ENCODE measurements at places on chromosomes 2 and 18. TPM values are rescaled to one million over a fixed set of nuclear protein-coding genes. Genes with fewer than 3 reads are reported as not detected.
A peak's percentile ranks its signal among the peaks of the same experiment; 100 is the strongest.

The LYPD6B gene
- total RNA-seq = 98.5 TPM

DNA sequence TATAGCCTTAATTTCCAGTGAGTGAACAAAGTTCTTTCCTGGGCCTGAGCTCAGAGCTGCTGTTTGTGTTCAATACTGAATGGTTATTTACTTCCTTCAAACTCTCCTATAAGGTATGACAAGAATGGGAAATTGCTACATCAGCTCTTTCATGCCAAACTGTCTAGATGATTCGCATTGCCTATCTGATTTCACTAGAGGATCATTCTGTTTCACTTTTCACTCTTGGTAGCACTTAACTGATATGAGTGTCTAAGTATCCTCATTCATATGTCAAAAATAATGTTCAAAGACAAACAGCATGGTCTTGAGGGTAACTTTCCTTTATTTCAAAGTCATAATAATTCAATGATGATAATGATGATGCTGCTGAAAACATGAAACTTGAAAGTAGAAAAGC lies 32.9 kb upstream of the SCG2 start:
- no peak for DNase-seq

DNA sequence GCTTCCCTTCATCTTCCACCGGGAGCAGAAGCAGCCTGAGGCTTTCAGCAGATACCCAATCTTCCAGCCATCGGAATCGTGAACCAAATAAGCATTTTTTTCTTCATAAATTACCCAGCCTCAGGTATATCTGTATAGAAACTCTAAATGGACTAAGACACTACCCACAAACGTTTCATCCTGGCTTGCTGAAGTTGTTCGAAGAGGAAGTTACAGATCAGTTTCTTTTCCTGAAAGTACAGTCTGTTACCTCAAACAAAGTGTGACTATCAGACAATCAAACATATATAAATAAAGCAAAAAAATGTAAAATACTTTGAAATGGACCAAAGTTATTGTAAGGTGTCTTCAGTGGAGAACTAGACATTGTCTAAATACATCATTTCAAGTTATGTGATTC lies 97.9 kb downstream of the MREG start:
- DNase-seq = no peak

DNA sequence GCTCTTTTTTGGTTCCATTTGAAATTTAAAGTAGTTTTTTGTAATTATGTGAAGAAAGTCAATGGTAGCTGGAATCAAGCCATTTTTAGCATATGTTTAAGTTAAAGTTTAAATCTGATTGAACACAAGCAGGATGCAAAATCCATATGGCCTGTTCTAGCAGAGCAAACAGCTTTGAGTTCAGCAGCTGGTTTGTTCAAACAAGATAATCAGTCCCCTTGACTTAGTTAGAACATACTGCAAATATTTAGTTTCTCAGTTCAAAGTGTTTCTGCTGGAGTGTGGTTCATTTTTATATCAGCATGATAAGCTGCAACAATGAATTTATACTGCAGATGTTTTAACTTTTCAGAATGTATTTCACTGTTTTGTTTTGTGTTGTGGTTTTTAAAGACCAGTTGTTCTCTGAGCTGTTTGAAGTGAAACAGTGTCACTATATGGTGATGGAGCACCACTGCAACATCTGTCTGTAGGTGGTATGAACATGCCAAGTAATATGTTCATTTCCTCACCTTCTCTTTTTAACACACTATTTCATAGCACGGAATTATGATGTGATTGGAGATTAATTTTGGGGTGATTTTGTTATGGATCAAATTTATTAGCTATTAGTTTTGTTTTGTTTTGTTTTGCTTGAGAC lies 125.3 kb downstream of the COL4A4 start:
- no peak for DNase-seq

- DNase-seq = no peak
These were observed 70.4 kb downstream of the APLF start for GRCh38 chr2:68537809-68538208.

GRCh38 chr2:21270708-21271122 lies 146.9 kb downstream of the TDRD15 start:
- peak; percentile 74 for DNase-seq

- DNase-seq = no peak
These were observed 23.9 kb upstream of the THSD7B start for GRCh38 chr2:136741471-136741870.

The RBKS gene
- 3.9 TPM for total RNA-seq

The DLX1 gene
- 0.46 TPM for total RNA-seq

DNA sequence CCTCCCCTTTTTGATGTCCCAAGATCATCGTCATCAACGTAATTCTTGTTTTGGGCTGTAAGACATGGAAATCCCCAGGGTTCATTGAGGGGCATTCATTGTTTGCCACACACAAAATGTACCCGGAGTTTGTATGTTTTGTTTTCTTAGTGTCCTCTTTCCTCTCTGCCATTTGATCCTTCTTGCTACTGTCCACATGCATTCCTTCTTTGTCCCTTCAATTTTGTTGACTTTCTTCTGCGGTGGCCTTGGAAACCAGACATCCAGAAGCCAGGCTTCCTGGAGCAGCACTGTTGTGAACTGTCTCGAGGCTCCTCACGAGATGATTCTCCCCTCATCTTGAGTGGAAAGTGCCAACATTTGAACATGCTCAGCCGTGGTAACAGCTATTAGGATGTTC lies 24.8 kb downstream of the IGFBP2 start:
- DNase-seq = no peak

The OSBPL6 gene
- total RNA-seq = 6.3 TPM

GRCh38 chr2:33090553-33091134 lies 143.9 kb downstream of the LTBP1 start:
- no peak for DNase-seq

DNA sequence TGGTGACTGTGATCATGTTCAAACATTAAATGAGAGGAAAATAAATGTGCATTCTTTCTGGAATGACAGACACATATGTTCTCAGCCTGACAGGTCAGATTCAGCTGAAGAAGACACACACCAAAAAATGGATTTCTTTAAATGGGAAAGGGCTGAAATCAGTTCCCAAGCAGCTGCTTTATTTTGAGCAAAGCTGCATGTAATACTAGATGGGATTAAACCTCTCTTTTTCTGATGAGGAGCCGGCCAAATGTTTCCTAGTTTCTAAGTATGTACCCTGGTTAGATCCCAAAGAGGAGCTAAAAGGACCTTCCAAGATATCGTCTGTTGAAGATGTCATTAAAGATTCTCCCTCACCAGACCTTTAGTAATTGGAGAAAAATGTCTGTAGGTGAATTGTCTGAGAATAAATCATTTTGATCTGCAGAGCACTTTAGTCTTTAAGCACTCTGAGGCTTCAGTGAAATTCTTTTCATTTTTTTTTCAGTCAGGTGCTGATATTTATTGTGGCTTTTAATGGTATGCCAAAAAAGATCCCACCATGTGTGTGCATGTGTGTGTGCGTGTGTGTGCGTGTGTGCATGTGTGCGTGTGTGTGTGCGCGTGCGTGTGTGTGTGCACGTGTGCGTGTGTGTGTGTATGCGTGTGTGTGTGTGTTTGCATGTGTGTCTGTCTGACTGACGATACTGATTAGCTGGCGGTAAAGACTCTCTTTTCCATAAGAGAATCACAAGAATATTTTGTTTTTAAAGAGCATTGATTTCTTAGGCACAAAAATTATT lies 175.8 kb downstream of the IRS1 start:
- DNase-seq = no peak

The ZNF512 gene
- total RNA-seq = 32.6 TPM

DNA sequence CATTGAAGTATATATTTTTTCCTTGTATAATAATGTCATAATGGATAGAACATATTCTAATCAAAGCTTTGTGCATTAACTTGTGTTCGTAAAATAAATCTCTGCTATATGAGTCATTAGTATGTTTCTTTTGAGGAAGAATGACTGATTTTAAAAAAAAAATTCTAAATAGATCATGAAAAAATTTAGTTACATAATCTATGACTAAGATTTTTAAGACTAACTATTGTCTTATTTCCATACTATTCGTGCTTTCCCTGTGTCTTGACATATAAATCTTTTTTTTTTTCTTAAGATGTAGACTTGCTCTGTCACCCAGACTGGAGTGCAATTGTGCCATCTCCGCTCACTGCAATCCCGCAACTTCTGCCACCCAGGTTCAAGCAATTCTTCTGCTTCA lies 226.1 kb downstream of the DSEL start:
- DNase-seq = no peak

The YIPF4 gene
- 61.5 TPM for total RNA-seq

DNA sequence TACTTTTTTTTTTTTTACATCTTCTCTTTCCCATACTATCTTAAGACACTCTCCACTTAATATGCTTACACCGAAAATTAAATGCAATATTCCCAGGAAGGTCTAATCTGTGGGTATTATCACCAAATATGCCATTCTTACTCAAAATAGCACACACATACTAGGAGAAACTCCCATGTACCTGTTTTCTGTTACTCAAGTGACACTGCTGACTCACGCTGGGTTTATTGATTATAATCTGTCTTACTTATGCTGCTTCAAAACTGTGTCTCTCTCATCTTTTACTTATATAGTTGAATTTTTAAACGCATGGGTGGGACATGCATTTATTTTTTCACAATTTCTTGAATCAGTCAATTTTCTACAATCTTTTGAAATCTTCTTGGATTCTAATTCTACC lies 29.9 kb downstream of the MRPL19 start:
- no peak for DNase-seq

DNA sequence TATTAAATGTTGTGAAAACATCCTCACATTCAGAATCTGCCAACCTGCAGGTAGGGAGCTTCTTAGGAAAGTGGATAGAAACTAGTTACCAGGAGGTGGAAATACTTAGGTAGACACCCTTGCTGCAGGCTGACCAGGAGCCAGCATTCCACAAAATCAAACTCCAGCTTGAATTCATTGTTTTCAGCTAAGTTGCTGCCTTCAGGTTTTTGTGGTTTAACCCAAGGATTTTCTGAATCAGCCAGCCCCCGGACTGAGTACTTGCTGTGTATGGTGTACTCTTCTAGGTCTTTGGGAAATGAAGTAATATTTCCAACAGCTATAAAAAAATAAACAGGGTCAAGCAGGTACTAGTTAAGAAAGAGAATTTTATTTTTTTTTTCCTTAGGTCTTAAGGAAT lies 192.1 kb upstream of the CHST9 start:
- no peak for DNase-seq

DNA sequence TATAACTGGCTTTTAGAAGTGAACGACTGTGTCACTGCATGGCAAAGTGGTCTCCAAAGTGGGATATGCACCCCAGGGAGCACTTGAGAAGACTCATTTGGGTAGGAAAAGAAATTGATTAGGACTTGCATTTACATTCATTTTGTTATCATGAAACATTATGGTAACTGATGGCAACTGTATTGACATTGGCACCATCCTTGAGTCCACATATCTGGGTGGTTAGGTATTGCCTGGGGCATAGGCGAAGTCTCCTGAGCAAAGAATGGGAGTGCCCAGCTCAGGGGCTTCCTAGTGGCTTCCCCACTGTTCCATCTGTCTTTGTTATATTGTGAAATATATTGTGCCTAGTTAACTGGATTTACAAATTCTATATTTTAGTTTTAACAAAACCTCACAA lies 29.2 kb downstream of the SPATS2L start:
- peak; percentile 54 for DNase-seq

DNA sequence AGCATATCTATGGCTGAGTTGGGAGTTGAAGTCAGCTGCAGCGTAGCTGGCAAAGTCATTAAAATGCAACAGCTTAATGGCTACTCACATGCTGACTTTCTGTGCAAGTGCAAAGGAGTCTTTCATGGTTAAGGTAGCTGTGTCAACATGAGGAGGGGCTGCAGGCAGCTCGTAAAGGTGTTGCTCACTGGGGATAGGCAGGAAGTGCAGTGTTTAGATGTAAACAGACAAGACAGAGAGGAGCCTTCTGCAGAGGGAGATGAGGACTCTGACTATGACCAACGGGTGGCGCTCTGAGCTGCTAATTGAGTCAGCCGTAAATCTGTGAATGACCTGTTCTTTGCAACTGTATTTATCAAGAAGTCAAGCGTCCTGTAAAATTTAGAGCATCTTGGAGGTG lies 22.3 kb upstream of the CAVIN2 start:
- DNase-seq = no peak

DNA sequence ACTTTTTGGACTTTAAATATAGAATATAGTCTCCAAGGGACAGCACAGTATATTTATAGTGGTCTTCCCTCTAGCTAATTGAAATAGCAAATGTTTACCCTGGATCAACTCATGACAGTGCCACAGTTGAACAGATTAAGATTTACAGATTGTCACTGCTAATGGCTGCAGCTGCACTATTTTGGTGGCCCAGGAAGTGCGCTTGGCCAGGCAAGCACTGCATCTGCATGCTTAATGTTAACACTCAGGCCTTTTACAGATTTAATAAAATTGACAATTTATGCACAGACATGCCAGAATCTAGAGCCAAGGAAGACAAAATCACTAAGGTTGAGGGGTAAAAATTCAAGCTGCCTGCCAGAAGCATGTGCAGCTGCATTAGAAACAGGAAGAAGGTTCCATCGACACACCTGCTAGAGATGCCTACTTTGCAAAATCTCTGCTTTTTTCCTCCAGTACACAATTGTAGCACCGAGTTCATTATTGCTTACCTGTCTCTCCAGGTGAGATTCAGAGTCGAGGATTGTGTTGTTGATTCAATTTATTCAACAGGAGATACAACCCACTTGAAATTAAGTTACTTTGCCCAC lies 1042.3 kb upstream of the NRXN1 start:
- no peak for DNase-seq

The LINC00305 gene
- total RNA-seq = not detected

DNA sequence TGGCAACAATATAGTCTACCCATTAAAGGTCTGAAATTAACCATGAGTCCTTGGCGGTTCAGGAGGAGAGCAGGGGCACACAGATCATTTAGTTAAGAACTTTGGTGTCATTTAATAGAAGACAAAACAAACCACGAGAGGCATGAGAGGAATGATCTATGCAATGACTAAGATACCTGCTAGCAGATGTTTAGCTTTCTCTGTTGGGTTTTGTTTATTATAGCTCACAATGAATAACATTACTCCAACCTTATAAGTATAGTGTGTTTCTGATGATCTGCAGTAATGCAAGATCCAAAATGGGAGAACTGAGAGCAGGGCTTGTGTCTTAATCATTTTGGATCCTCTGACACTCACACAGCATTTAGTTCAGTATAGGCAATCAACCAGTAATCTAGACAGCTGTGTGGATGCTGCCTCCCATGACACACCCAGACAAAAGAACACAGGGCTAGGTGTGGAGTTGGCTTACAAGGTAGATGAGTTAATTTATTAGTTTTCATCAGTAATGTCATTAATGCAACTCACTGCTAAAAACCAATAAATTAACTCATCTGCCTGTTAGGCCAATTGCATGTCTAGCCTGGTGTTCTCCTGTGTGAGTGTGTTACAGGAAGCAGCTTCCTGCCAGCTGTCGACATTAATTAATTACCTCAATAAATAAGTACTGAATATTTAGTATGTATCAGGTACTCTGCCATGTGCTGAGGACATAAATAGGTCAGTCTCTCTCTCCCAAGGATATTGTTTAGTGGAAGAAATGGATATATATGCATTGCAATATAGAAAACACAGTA lies 92.3 kb downstream of the CLIP4 start:
- no peak for DNase-seq

GRCh38 chr2:95277246-95277906 lies 3.1 kb downstream of the PROM2 start:
- peak; percentile 64 for DNase-seq

The HTR2B gene
- 0.14 TPM for total RNA-seq
